Thoracic aorta (tissue), 2 donors: ENCODE measurements at places on chromosomes 12 and 14.

- no peak for DNase-seq
Observed at GRCh38 chr12:70177631-70178030, 65.6 kb upstream of the CNOT2 start.

DNA sequence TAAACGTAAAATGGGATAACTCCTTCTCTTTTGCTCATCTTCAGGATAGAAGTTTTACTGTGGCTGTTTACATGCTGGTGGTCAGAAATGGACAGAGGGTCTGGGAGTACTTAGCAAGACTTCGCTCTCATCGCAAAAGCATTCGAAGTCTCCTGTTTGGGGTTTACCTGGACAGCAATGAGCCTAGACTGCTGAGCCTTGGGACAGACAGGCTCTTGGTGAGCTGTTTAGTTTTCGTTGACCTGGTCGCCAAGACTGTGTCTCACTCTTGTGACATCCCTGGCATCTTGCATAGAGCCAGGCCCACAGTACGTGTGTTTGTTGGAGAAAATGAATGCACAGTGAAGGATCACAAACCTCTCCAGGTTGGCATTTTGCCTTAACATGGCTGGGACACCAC lies 42.1 kb downstream of the CFAP251 start:
- DNase-seq: no peak

DNA sequence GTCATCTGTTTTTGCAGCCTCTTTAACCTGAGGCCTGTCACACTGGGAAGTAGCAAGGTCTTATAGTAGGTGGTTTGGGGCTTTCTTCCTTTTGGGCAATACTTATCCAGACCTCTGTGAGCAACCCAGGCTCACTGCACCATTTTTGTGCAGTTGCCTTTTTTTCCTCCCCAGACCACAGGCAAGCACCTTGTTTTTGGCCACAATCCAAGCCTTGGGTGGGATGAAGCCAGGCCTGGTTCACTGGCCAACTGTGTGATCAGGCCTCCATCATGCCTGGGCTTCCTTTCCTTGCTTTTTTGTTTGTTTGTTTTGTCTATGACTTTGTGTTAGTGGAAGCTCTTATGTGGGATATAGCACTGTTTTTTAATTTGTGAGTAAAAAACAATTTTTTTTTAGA lies 71.7 kb downstream of the DNAH10 start:
- DNase-seq: no peak

- no peak for DNase-seq
Observed at GRCh38 chr12:88633312-88633711, 53.0 kb upstream of the KITLG start.

- DNase-seq: no peak
Observed at GRCh38 chr14:89270439-89271227, 146.4 kb downstream of the FOXN3 start.

- DNase-seq: no peak
Observed at GRCh38 chr14:24815543-24815942, 181.6 kb upstream of the GZMB start.

DNA sequence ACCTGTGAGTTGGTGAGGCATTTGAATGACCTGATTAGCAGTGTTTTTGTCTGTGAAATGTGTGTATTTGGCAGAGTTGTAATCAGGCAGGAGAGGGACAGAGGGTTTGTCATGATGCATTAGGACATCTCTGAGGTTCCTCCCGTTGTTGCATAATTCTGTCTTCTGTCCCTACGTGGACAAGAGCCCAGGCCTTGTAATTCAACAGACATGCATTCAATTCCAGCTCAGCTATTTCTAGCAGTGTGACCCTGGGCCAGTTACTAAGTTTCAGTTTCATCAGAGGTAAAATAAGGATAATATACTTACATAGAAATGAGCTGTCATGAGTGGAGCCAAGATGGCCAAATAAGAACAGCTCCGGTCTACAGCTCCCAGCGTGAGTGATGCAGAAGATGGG lies 208.6 kb downstream of the SLC38A4 start:
- peak; percentile 23 for DNase-seq

DNA sequence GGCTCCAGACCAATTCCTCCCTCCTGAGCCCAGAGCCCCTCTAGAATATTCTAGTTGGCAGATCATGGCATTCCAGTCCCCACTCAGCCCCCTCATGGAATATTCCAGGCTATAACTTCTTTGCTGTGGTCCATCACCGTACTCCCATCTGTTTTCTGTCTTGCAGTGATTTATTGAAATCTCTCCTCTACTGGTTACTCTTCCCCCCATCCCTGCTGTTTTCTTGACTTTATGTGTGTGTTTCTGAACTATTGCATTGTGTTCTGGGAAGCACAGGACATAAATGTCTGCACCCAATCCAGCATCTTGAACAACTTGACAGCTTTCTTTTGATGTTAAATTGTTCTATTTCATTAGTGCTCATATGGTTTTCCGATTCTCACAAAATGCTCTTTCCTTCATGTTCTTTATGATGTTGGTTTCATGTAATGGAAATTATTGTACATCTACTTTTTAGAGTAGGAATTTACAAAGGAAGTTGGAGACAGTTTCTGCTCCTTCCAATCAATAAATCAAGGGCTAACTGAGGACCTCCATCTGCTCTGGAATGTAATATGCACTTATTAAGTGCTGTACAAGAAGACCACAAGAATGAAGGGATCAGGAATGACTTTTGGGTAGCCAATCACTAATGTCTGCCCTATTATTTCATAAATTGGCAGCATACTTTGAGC lies 26.3 kb downstream of the PDE6H start:
- DNase-seq: no peak
